ENCODE measurements at places on chromosomes 2 and 18. TPM values are rescaled to one million over a fixed set of nuclear protein-coding genes. Genes with fewer than 3 reads are reported as not detected.

CHRNG gene
- total RNA-seq: not detected

FAM110C gene
- total RNA-seq: 3.4 TPM

TAF4B gene
- 4.2 TPM for total RNA-seq

ITM2C gene
- 99.5 TPM for total RNA-seq

COL3A1 gene
- total RNA-seq: 1,346 TPM

DNA sequence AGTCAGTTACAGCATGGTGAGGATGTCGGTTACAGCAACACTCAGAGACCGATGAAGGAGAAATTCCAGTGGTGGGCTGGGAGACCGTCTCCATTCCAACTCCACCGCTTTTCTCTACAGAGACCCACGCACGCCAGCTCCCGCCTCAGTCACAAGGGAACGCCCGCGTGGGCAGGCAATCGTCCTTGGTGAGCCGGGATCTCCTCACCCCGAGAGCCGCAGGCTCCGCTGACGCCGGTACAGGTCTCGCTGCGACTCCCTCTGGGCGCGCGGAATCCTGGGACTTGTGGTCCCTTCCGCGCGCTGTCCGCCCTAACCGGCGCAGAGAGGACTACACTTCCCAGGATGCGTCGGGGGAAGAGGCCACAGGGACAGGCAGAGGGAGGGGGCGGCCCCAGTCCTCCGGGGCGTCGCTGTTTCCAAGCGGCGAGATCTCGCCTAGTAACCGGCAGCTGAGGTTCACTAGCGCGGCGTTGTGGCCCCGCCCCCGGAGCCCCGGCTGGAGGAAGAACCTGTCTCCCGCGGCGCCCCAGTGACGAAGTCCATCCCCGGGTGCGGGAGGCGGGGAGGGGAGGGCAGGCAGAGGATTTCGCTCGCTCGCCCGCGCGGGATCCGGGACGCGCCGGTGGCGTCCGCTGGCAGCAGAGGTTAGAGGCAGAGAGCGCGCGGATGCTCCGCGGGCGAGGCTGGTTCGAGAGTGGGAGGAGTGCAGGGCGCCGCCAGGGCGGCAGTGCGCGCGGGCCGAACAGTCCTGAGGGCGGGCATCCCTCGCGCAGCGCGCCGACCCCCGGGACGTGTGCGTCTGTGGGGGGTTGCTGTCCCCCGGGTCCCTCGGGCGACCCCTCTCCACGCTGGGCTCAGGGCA is at the start of gene EML6:
Gene EML6, plus strand, starts transcription at position 532 of the 865 bp plus-strand sequence. CDS start 1,400 bp downstream, outside the sequence.
- peak; percentile 99 for DNase-seq

DNA sequence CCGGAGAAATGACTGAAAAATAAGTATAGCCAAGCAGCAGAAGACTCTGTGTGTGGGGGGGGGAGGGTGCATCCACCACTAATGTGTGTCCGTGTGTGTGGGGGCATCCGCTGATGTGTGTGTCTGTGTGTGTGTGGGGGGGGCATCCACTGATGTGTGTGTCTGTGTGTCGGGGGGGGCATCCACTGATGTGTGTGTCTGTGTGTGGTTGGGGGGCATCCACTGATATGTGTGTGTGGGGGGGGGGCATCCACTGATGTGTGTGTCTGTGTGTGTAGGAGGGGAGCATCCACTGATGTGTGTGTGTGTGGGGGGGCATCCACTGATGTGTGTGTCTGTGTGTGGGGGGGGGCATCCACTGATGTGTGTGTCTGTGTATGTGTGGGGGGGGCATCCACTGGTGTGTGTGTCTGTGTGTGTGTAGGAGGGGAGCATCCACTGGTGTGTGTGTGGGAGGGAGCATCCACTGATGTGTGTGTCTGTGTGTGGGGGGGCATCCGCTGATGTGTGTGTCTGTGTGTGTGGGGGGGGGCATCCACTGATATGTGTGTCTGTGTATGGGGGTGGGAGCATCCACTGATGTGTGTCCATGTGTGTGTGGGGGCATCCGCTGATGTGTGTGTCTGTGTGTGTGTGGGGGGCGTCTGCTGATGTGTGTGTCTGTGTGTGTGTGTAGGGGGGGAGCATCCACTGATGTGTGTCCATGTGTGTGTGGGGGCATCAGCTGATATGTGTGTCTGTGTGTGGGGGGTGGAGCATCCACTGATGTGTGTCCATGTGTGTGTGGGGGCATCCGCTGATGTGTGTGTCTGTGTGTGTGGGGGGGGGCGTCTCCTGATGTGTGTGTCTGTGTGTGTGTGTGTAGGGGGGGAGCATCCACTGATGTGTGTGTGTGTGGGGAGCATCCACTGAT is 125.0 kb downstream of the NFATC1 start:
- DNase-seq: no peak

GRCh38 chr2:198219292-198219691 is 414.9 kb downstream of the PLCL1 start:
- DNase-seq: no peak

GRCh38 chr2:11411768-11412448 is 54.1 kb downstream of the E2F6 start:
- DNase-seq: peak; percentile 58

DNA sequence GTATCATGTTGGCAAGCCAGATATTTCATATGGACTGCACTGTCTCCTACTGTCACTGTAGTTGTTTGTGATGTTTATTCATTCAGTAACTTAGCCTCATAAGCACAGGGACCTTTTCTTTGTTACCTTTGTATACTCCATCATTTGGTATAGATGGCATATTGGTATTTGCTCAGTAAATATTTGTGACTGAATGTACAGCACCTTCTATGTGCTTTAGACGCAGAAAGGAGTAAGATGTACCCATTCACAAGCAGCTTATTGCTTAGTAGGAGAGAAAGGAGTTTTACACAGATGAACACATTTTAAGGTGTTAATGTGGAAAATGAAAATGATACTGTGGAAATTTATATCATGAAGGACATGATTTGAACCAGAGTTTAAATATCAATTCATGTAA is 12.0 kb downstream of the EPC2 start:
- DNase-seq: no peak

GRCh38 chr18:41320100-41320499 is 634.9 kb upstream of the PIK3C3 start:
- DNase-seq: no peak

GRCh38 chr2:162221064-162221463 is 22.2 kb downstream of the FAP start:
- DNase-seq: peak; percentile 91

GRCh38 chr2:142435847-142436246 is 305.0 kb upstream of the LRP1B start:
- no peak for DNase-seq

DNA sequence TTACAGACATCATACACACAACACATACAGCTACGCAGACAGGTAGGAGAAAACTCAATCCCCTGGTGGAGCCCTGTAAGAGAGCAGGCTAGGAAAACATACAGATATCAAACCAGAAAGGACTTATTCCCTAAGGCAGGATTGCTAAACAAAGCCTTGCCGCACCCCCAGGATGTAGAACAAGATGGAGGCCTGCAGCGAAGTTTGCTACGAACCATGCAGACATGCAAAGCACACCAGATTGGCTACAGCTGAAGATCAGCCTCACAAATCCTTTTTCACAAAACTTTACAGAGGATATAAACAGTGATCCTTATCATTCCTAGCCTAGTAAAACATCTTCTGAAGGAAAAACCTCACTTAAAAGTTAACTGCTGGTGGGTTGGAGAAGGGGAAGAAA is 28.3 kb downstream of the C18orf54 start:
- DNase-seq: no peak

DNA sequence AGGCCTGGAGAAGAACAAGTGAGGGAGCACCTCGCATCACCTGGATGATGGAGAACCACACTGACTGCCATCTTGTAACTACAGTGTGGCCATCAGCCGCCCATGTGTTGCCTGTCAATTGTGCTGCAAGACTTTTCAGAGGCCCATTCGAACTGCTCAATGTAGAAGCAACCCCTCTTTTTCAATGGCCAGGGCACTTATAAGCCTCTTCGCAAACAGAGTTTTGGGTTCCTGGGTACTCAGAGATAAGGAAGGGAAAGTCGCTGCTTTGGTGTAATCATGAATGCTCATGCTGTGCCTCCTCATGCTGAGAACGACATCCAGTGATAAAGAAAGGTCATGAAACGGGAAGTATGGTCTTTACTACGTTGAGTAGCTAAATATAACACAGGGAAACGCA is 143.9 kb upstream of the SLC39A10 start:
- DNase-seq: no peak

GRCh38 chr18:78587626-78588600 is 391.7 kb upstream of the SALL3 start:
- no peak for DNase-seq

GRCh38 chr2:162370931-162371330 is 27.0 kb downstream of the GCA start:
- DNase-seq: no peak

DNA sequence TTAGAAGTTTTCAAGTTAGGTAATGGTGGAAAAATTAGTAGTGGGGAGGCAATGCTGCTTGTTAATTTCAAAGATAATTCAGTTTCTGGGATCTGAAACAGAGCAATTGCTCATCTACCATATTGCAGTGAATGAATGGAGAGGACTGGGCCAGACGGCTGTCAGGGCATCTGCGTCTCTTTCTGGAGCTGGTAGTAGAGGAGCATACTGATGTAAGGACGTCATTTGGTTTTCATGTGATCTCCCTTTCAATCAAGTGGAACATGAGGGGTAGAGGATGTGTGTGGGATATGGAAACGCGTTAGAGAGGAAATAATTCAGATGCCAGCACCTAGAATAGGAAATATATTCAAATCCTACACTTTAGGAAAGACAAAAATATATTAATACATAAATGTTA is 490.3 kb downstream of the ADCYAP1 start:
- DNase-seq: no peak

DNA sequence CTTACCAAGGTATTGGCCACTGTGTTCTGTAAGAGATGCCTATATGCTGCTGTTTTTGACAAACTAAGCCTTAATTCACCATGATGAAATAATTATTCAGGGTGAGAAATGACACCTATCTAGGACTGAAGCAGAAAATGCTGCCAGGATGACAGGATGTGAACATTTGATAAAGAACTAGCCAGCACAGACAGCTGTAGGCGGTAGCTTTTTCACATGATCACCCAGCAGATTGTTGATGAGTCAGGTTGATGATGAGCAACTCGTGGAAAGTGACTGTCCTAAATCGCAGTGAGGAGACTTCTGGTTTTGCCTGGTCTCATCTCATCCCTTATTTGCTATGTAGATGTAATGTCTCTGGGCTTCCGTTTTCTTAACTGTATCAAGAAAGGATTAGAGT is 144.1 kb downstream of the PRPF40A start:
- no peak for DNase-seq

DNA sequence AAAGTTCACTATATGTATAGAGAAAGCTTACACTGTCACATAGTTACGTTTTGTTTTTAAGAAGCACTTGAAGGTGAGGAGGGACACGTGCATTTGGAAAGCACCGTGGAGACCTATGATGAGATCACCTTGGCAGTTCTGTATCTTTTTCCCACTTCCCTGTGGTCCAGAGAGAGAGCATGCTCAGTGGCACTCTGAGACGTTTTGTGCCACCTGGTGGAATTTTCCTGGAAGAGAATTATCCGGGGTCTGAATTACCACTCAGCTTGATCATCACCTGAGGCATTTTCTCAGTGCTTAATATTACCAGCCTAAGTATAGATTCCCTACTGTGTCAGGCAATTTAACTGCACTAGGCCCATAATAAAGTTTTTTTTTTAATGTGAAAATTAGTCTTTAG is 469.4 kb upstream of the SMIM21 start:
- DNase-seq: no peak

DNA sequence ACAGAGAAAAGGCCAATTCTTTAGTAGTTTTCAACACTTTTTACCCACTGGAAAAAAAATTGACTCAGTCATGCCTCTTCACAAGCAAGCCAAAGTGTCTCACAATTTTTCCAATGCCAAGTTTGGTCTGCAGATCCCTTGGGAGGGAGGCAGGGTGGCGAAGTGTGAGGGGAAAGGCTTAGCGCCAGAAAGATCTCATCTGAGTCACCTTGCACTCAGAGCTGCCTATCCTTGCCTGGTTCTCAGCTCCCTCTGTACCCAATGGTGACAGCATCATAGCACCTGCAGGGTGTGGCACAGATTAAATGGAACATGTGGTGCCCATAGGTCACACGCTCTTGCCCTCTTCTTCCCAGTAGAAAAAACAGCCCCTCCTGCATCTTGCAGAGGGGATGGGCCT is 55.2 kb upstream of the GYPC start:
- no peak for DNase-seq

GRCh38 chr2:12821656-12822055 is 104.9 kb downstream of the TRIB2 start:
- no peak for DNase-seq

DNA sequence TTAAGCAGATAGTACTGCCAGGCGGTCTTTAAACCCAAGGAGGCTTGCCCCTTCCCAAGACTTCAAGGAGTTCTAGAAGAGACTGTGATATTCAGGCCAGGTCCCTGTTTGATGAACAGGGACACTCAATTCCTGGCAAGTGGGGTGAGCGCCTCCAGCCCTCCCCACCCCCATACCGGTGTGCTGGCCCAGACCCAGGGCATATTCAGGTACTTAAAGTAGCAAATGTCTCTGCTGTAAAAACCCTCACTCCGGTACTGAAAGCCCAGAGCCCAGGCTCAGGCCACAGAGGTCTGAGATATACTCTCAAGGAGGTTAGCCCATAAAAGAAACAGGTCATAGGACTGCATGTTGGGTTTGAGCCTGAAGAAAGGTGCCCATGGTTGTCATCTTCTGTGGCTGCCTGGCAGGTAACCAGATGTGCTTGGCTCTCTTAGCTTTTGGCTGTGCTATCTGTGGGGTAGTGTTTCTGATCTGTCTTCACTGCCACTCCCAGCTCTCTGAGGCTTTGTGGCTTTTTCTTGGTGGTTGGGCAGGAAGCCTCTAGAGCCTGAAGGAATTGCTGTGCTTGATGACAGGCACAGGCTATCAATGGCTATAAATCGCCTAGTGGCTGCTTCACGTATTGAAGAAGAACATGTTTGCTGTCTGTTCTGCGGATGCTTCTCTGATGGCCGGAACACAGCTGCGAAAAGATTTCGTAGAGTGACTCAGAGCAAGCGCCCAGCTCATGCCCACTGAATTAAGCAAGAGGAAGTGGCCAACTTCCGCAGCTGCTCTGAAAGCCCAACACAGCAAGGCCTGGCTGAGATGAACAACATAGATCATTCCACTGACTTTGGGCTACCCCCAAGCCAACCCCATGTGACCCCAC is 63.3 kb upstream of the ALPP start:
- DNase-seq: peak; percentile 86

- DNase-seq: no peak
Observed at GRCh38 chr2:219179601-219180465, 1.8 kb downstream of the RETREG2 start.

DNA sequence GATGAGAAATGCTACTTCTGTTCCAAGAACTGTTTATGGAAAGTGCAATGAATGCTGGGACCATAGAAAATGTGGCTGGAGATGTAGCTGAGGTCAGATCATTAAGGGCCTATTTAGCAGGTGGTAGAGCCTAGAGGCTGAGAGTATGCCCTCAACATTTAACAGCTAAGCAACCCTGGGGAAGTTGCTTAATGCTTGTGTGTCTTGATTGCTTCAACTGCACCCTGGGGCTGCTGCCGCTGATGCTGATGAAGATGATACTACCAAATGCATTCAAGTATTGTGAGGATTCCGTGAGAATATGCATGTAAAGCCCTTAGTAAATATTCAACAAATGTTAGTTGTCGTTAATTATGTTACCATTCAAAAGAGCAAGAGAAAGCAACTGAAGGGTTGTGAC is 273.2 kb downstream of the BCL11A start:
- DNase-seq: no peak

GRCh38 chr2:6973895-6974545 is 56.8 kb downstream of the RNF144A start:
- DNase-seq: no peak

GRCh38 chr2:22056621-22057132 is 932.9 kb downstream of the TDRD15 start:
- DNase-seq: no peak

- peak; percentile 69 for DNase-seq
Observed at GRCh38 chr18:78733762-78734613, 245.6 kb upstream of the SALL3 start.

GRCh38 chr18:45967007-45967706 is at the start of gene EPG5:
TSS of gene EPG5 (minus strand) at chr18:45967329. CDS start at chr18:45967239, 90 bp downstream.
- peak; percentile 98 for DNase-seq

Data from aorta (tissue), 5 donors.